ENCODE measurements at places on chromosomes 13 and 19. TPM values are rescaled to one million over a fixed set of nuclear protein-coding genes. Genes with fewer than 3 reads are reported as not detected.

GRCh38 chr13:53200075-53200474, 171.5 kb downstream of the OLFM4 start:
- no peak for DNase-seq

LPAR2 gene
- total RNA-seq: 1.0 TPM

NLRP7 gene
- not detected for total RNA-seq

SH3GL1 gene
- total RNA-seq: 20.3 TPM

DNA sequence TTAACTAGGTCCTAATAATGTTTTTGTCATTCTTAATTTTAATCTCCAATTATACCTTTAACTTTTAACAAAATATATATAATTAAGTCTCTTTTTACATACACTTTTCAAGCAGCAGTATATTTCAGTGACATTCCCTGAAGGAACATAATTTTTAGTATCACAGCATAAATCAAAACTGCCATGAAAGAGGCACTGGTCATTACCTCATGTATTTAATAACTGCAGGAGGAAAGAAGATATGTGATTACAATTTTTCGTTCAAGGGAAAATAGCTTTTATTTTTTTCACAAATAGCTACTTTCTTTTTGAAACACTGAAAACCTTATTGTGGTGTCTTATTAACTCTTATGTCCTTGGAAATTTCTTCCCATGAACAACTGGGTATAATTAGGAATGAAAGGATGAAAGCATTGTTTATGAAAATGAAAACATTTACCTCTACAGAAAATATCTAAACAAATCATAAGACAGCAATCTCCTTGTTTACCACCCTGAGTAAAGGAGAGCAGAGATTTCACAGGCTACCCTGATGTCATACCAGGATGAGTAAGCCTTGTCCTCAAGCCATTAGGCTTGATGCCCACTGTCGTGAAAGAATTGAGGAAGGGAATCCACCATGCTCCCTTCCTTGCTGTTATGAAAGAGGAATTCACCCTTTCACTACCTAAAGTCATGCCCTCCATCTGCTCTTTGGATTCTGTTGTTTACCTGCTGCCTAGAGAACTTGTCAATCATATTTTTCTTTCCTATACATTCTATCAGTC, 877.2 kb upstream of the PCDH20 start:
- DNase-seq: peak; percentile 24

DNA sequence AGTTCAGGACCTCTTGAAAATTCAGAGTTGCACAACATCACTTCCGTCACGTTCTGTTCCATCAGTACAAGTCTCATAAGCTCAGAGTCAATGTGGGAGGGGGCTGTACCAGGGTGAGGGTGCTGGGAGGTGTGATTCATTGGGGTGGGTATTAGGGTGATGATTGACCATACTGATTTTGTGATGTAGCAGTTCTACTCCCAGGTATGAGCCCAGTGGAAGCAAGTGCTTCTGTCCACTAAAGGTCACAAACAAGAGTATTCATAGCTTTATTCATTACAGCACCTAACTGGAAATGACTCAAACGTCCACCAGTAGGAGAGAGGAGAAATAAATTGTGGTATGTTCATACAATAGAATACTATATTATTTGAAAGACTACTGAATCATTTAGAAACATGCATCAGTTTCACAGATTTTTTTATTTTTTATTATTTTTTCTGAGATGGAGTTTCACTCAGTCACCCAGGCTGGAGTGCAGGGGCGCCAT, 12.1 kb upstream of the UPF3A start:
- DNase-seq: no peak

C13orf42 gene
- total RNA-seq: not detected

GRCh38 chr19:1947651-1948209, 6.8 kb downstream of the CSNK1G2 start:
- no peak for DNase-seq

DNA sequence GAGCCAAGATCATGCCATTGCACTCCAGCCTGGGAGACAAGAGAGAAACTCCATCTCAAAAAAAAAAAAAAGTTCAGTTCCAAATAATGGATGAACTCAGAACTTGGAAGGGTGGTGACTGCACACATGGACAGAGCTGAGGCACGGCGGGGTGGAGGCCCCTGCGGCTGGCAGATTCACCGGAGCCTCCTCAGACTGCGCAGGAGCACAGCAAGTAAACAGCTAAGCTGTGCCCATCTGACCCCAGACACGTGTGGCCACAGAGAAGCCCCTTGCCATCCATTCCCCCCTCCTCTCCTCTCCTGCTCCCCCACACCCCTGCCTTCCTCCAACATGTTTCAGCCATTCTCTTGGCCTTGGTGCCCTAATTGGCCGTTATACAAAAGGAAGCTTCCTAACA, 15.6 kb upstream of the PROZ start:
- DNase-seq: no peak

GRCh38 chr13:112828756-112829155, 138.9 kb downstream of the ATP11A start:
- no peak for DNase-seq

DNA sequence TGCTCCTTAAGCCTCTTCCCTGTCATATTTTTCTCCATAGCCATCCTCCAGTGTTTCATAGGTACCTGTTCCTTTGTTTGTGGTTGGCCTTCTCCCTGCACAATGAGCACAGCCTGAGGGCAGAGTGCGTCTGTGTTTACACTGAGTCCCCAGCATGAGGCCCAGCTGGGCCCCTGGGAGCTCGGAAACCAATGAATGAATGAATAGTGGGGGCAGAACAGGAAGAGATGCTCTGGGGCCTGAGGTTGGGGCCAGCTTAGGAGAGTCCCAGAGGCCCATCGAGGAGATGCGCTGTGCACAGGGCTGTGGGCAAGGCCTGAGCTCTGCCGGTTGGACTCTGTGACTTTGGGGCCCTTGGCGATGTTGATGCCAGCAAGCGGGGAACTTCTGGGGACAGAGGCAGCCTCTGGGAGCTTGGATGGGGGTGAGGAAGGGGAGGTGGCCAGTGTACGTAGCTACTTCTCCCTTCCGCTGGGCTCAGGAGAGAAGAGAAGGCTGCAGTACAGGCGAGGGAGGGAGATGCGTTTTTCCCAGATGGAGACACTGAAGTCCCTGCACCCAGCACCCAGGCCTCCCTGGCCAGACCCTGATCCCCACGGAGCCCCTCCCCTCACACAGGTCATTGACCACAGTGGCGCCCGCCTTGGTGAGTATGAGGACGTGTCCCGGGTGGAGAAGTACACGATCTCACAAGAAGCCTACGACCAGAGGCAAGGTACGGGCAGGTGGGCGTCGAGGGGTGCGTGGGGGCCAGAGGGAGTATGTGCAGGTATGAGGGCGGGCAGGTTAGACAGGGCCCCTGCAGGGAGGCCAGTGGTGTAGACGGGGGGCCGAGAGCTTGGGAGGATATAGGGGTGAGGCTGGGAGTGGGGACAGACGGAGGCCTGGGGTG, 5.1 kb downstream of the TBCB start:
- no peak for DNase-seq

- DNase-seq: no peak
Observed at GRCh38 chr13:33884531-33885220, 66.7 kb downstream of the RFC3 start.

DNA sequence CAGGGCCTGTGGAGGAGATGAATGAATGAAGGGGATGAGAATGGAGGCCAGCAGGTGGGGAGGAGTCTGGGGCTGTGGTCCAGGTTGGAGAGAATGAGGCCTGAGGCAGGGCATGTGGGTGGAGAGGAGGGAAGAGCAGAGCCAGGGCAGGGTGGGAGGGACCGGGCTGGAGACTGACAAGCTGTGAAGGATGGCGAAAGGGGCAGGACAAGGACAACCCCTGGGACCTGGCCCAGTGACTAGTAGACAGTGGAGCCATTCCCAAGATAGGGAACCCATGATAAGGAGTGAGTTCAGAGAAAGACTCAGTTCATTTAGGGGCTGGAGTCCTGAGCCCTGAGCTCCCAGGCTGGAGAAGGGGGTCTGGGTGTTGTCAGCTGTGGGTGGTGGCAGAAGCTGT, 3.0 kb downstream of the PTH2 start:
- DNase-seq: no peak

DNA sequence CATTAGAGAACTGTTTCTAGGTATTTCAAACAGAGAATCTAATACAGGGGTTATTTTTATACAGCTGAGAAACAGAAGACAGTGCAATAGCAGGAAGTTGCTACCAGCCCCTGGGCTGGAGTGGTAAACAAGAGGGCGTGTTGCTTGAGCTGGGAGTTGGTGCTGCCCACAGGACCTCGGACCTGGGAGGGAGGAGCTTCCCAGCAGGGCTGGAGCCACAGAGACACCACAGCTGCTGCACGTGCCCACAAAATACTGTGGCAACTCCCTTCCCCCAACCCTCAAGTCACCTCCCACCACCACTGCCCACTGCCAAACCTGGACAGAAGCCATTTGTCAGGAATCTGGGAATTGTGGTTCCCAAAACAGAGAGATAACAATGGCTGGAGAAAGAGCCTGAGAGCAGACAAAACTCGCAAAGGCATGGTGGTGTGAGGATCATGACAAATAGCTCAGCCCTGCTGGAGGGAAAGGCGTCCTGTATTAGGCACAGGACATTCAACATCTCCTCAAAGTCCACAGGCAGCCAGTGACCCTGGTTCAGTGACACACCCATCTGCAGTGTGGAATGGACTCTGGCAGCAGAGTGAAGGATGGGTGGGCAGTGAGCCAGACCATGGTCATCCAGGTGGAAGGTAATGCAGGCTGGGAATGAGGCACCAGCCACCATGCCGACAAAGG, 57.2 kb downstream of the SPATA13 start:
- peak; percentile 9 for DNase-seq

GRCh38 chr19:22914646-22915045, 82.6 kb downstream of the ZNF723 start:
- no peak for DNase-seq

DNA sequence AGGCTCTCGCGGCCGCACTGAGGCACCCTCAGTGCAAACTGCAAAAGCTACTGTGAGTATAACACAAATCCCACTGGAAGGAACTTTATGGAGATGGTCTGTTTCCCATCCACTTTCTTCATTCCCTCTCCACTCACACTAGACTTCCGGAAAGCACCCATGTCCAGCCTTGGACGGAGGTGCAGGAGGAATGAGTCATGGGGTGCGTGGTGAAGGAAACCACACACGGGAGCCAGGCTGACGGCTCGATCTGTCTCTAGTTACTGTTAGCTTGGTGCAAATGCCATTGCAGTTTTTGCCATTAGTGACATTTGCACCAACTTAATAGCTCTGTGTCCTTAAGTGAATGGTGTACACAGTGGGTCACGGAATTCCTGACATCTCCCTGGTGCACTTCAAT, 14.6 kb downstream of the NLRP8 start:
- no peak for DNase-seq

- DNase-seq: no peak
Observed at GRCh38 chr19:29293292-29293691, 80.3 kb upstream of the UQCRFS1 start.

GRCh38 chr13:112071102-112071722, 4.3 kb downstream of the SOX1 start:
- no peak for DNase-seq

MYO1F gene
- 0.17 TPM for total RNA-seq

DNA sequence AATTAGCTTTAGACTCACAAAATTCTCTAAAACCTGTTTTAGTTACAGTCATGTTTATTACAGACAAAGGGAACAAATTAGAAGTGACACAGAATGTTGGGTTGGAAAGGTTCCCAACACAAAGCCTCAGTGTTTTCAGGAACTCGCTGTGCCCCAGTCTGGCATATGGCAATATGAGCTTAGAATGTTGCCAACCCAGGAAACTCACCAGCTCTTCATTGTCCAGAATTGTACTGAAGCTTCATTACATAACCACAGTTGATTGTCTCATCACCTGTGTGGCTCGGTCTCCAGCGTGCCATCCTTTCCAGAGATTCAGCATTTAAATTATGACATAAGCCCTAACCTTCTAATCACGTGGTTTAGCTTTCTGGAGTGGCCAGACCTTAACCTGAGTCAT, 19.1 kb downstream of the ZNF264 start:
- no peak for DNase-seq

DNA sequence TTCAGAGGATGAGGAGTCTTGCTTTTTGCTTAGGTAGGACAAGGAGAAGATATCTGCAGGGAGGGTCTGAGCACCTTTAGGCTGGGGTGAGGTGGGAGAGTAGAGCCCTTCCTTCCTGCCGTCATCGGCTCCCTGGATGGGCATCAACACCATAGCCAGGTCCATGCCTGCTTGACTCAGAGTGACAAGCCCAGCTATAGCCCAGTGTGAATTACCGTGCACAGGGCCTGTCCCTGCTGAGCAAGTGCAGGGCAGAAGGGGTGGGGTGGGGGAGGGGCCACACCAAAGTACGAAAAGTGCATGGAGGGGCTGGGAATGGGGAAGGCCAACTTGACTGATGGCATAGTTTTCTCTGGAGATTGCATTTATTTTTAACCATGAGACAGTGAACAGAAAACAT, 30.3 kb upstream of the RNF113B start:
- peak; percentile 70 for DNase-seq

DNA sequence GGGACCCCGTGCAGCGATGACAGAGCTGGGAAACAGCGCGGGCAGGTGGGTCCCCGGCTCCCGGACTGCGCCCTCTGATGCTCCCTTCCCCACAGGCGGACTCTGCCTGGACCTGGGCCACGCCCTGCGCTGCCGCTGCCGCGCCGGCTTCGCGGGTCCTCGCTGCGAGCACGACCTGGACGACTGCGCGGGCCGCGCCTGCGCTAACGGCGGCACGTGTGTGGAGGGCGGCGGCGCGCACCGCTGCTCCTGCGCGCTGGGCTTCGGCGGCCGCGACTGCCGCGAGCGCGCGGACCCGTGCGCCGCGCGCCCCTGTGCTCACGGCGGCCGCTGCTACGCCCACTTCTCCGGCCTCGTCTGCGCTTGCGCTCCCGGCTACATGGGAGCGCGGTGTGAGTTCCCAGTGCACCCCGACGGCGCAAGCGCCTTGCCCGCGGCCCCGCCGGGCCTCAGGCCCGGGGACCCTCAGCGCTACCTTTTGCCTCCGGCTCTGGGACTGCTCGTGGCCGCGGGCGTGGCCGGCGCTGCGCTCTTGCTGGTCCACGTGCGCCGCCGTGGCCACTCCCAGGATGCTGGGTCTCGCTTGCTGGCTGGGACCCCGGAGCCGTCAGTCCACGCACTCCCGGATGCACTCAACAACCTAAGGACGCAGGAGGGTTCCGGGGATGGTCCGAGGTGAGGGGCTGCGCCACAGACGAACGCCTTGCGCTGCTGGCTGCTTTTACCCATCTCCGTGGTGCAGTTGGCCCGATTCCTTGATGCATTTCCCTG, 7.8 kb upstream of the SELENOV start:
- DNase-seq: peak; percentile 69

- no peak for DNase-seq
Observed at GRCh38 chr19:10286803-10287737, at the start of gene ICAM4. Gene ICAM4, plus strand, starts transcription at chr19:10286955. Its CDS starts 58 bp downstream, at chr19:10287013.

IGFL2 gene
- total RNA-seq: not detected

- peak; percentile 47 for DNase-seq
Observed at GRCh38 chr13:98033277-98034247, 80.1 kb downstream of the IPO5 start.

GRCh38 chr19:38701455-38702063, 42.7 kb downstream of the CAPN12 start:
- peak; percentile 45 for DNase-seq

DNA sequence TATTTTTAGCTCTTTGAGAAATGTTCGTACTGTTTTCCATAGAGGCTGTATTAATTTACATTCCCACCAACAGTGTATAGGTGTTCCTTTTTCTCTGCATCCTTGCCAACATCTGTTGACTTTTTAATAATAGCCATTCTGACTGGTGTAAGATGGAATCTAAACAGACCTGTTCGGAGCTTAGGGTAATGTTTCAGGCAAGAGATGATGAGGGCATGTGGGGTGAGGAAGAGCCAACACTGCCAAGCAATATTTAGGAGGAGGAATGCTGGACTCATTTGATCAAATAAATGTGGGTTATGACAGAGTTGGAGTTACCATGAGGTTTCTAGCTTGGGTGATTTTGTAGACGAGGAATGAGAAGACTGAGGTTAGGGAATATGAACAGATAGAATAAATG, 382.9 kb downstream of the KLF12 start:
- no peak for DNase-seq

- peak; percentile 60 for DNase-seq
Observed at GRCh38 chr13:61036715-61037114, 378.9 kb downstream of the PCDH20 start.
